ENCODE measurements at places on chromosomes 5 and 9.

- DNase-seq, result no peak
These were observed 92.2 kb upstream of the SARDH start for GRCh38 chr9:133830310-133830709.

DNA sequence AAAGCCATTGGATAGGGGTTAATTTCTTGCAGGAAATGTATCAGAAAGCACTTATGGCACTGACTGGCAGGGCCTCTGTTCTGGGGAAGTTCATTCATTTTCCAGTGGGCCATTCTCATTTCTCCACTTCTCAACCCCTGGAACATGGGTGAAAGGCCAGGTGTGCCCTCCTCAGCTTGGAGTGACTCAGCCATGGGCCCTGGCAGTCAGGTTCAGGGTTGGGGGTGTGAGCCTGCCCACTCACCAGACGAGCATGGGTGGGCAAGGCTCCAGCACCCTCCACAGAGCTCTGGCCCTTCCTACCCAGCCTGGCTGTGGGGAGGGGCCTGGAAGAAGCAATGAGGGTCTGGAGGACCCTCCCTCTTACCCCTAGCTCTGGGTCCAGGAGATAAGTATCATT lies 174.4 kb downstream of the HSPA4 start:
- no peak for DNase-seq

DNA sequence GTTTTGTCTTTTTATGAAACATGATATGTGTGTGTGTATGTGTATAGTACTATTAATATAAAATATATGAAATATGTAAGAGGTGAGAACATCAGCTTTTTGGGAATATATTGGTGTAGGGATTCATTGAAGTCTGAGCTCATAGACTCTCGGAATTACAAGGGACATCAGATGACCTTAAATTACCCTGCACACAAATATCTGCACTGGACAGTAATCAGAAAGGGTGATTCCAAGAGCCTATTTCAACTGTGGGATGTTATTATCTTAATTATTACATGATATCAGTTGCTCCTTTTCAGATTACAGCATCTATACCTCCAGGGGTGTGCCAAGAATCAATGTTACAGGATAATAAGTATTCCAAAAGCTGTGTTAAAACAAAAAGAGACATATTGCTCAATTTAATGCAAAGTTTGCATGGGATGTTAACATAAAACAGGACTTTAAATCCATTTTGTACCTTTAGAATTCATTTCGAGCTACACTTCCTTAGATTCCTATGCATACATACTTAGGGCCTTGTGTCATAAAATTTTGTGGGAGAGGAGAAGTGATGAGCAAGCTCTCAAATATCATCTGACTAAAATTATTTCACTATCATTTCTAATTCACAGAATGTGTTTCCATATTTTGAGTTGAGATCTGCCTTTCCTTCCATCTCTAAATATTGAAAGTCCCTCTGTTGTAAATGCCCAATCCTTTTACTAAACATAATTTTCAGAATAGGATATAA lies 365.2 kb downstream of the BRINP1 start:
- no peak for DNase-seq

DNA sequence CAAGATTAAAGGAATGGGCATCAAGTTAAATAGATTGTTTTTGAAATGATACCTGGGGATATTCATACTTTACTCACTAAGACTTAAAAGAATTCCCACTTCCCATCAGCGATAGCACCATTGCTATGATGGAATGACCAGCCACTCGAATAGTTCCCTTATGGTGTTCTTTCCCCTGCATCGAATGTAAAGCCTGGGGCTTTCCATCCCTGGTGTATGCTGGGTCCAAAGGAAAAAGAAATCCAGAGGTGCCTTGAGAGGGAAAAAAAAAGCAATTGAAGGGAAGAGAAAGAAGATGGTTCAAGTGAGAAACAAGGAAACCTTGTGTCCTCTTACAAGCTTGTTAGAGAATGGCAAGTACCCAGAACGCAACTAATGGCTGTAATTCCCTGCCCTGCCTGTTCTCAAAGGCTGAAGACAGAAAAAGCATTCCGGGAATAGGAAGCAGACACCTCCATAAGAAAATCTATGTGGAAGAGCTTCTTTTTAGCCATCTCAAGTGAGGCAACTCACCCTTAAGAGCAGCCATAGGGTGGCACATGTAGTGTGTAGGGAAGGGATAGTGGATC lies 351.1 kb upstream of the DAB2 start:
- no peak for DNase-seq

GRCh38 chr5:107652839-107653607 lies 17.7 kb downstream of the EFNA5 start:
- DNase-seq, result no peak

- no peak for DNase-seq
These were observed 4.0 kb downstream of the PCDHGC3 start for GRCh38 chr5:141479776-141480175.

DNA sequence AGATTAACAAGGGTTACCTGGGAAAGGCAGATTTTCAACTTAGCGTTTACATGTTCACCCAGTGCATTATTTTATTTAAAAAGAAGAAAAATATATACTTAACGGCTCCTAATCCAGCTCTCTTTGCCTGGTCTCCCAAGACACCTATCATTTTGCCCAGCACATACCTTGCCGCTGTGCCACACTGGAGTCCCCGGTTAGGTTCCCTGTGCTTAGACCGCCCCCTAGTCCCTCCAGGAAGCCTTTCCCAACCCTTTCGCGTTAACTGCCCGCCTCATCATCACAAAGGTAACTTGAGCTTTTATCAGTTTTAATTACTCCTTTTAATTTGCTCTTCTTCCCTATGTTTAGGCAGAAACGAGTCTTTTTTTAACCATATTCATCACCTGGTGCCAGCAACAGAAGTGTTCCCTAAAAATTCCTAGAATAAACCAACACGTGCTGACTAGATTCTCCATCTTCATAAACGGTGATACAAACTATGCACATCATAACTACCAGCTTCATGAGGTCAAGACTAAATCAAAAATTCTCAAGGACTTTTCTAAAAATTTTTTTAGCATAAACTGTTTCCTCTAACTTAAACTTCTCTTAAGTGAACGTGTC lies 19.7 kb downstream of the DNAJA1 start:
- DNase-seq, result no peak

GRCh38 chr9:6758248-6758497 lies 400 bp downstream of the KDM4C start:
- DNase-seq, result no peak

DNA sequence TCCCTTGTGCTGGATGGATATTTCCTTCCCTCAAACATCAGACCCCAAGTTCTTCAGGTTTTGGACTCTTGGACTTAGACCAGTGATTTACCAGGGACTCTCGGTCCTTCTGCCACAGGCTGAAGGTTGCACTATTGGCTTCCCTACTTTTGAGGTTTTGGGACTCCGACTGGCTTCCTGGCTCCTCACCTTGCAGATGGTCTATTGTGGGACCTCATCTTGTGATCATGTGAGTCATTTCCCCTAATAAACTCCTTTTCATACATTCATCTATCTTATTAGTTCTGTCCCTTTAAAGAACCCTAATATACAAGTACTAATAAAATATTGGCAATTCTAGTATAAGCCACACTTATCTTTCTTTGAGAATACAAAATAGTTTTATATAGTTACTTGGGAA lies 1078.9 kb downstream of the CDH12 start:
- DNase-seq, result no peak

DNA sequence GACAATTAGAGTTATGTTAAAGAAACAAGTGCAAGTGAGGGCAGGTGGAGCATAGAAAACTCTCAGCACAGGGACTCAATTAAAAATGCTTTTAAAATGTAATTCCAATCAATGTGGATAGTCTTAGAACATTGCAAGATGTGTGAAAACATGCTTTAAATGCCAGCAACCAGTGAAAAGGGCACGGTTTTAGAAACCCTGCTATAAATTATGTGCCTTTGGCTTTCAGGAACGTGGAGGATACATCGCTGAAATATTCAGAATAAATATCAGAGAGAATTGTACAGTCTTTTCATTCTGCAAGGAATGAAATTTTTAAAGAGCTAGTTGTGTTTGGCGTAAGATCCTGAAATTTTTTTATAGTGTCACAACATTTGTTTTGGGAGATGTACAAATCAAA lies 101.1 kb downstream of the TLE4 start:
- no peak for DNase-seq

DNA sequence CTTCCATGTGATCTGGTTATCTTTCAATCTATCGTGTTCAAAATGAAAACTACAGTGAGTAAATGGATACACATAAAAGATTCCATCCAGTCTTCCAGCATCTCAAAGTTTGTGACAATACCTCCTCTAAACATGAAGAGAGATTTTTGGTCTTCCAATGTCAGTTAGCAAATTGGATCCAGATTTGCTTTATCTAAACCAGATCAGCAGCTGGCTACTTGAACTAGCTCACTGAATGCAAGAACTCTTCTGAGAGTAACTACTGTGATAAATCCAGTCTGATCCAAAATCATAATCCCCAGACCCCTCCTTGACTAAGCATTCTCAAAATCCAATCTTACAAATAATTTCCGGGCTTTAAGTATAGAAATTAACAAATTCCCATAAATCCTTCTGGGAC lies 2177.9 kb upstream of the C9orf72 start:
- no peak for DNase-seq

- DNase-seq, result no peak
These were observed 10.3 kb downstream of the FST start for GRCh38 chr5:53490747-53491146.

DNA sequence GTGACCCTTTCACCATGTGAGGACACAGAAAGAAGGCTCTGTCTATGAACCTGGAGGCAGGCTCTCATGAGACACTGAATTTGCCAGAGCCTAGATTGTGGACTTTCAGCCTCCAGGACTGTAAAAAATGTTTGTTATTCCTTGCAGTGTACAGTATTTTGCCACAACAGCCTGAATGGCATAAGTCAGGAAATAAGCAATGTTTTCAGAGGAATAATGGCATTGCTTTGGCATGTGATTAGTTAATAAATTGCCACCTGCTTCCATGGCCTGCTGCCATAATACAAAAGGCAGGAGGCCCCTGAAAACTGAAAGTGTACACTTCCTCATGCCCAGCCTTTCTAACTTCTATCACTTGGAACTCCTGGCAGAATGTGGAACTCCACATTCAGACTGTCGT lies 408.1 kb downstream of the GADD45G start:
- no peak for DNase-seq

GRCh38 chr9:72997387-72997995 lies 44.6 kb upstream of the ALDH1A1 start:
- no peak for DNase-seq

DNA sequence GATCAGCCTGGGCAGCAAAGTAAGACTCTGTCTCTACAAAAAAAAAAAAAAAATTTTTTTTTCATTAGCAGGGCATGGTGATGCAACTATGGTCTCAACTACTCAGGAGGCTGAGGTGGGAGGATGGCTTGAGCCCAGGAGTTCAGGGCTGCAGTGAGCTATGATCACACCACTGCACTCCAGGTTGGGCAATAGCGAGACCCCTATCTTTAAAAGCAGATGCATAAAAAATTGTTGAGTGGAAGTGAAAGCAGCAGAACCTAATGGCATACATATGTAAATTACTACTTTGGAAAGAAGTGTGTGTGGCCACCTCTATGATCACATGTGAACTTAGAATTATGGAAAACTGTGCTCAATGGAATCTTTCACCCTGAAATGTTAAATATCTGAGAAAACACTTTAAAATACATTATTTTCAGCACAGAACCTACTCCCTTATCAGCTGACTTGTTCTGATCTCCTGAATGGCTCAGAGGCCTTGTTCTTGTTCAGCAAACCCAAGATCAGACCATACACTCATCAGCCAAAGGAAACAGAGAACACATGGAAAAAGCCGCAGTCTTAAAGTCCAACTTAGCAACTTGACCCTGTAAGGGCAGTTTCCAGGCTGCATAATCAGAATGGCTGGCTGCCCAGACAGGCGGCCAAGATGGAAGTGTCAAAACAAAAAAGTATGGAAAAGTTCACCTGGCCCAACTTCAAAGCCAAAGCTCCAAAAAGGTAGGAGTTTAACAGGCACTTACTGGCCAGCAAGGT lies 56.5 kb downstream of the SIL1 start:
- no peak for DNase-seq

DNA sequence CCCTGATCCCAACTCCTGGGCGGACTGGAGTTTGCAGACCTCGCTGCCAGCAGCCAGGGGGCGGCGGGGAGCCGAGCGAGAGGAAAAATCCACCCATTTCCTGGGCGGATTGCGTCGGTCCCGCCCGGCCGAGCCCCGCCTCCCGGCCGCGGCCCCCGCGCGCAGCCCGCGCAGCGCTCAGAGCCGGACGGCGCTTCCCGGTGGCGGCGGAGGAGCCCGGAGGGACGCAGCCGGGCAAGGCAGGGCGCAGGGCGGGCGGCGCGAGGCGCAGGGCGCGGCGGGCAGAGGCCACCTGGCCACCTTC lies at the start of gene OLFM1:
OLFM1 (plus strand) TSS at position 180 of the 304 bp plus-strand sequence. CDS start 322 bp downstream, outside the sequence.
- DNase-seq, result peak; percentile 47

- DNase-seq, result no peak
These were observed 82.2 kb downstream of the DCP2 start for GRCh38 chr5:113058706-113059226.

DNA sequence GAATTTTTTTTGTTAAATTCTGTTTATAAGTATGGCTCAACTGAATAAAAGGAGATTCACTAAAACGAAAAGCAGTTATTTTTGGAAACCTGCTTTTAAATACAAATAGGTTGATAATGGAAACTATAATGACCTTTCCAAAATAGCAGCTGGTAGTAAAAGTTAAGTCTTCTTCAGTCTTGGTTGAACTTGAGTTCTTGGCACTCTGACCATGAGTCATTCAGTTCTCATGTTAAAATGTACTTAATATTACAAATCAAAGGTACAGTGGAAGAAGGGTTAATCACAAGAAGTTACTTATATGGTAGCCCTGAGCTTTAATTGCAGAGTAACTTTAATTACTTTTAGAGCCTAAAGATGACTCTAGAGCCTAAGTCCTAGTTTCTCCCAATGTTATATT lies 62.1 kb downstream of the KLF9 start:
- DNase-seq, result no peak

DNA sequence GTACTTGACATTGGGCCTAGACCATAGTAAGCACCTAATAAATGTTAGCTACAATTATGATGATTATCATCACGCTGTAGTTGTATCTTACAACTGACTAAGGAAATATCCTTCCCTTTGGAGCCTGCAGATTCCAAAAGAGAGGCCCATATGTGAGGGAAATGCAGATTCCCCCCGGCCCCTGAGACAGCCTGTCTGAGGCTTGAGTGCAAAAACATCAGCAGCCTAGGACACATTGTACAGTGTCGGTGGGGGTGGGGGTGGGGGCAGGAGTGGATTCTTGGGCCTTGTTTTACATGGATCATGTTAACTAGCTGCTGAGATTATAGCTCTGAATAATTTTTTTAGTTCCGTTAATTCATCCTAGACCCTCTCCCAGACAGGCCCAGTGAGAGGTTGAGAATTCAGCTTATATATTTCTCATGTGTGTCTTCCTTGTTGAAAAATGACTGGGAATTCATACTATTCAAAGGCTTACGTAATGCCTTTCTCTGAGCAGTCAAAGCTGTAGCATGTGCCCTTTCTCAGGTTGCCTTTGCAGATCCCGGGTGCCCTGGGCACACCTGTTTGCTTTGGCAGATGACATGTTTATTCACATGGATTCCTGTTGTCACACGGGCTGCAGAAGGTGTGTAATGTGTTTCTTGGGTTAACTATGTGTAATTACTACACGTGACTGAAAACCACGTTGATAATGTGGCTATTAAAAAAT lies 262.8 kb downstream of the NR3C1 start:
- no peak for DNase-seq

- no peak for DNase-seq
These were observed 22.6 kb downstream of the SEMA5A start for GRCh38 chr5:9523090-9523823.

All from iPS DF 6.9 (cell line).